ENCODE measurements at places on chromosomes 13 and 19.

- no peak for DNase-seq
Measured at GRCh38 chr19:12628040-12629022, 17.6 kb downstream of the ZNF791 start.

DNA sequence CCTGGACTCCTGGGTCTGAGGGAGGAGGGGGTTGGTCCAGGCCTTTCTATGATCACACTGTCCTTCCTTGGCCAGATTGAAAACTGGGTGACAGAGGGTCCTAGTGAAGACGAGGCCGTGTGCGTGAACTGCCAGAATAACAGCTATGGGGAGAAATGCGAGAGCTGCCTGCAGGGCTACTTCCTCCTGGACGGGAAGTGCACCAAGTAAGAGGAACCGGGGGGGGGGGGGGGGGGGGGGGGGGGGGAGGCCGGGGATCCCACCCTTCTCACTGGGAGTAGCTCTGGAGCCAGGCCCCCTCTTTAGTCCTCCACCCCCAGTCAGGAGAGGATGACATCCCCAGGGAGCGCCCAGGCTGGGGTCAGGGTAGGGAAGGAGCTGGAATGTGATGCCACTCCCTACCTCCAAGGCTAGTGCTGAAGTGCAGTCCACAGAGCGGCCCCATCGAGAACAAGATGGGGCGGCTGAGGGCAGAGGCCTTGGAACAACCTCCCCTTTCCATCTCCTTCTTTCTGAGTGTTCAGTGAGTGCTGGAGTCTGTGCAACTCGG is 19.4 kb downstream of the CNFN start:
- no peak for DNase-seq

GRCh38 chr19:41872775-41873647 is 4.1 kb upstream of the CD79A start:
- DNase-seq: peak; percentile 54

DNA sequence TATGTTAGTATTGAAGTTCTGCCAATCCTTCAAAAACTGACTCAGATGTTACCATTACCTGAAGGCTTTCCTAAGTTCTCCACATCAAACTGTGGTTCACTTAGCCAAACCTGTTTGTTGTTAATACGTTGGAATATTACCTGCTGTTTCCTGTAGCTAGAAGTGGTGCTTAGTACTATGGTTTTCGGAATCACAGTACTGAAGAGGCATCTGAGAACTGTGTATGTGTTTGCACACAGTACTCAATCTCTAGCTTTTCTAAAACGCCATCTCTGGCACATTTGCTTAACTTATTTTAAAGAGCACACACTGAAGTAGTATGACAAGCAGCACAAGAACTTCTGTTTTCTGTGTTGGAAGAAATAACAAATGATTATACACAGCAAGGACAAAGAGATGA is 248.2 kb downstream of the SHISA2 start:
- no peak for DNase-seq

- DNase-seq: no peak
Measured at GRCh38 chr19:47370045-47370611, 21.0 kb downstream of the DHX34 start.

DNA sequence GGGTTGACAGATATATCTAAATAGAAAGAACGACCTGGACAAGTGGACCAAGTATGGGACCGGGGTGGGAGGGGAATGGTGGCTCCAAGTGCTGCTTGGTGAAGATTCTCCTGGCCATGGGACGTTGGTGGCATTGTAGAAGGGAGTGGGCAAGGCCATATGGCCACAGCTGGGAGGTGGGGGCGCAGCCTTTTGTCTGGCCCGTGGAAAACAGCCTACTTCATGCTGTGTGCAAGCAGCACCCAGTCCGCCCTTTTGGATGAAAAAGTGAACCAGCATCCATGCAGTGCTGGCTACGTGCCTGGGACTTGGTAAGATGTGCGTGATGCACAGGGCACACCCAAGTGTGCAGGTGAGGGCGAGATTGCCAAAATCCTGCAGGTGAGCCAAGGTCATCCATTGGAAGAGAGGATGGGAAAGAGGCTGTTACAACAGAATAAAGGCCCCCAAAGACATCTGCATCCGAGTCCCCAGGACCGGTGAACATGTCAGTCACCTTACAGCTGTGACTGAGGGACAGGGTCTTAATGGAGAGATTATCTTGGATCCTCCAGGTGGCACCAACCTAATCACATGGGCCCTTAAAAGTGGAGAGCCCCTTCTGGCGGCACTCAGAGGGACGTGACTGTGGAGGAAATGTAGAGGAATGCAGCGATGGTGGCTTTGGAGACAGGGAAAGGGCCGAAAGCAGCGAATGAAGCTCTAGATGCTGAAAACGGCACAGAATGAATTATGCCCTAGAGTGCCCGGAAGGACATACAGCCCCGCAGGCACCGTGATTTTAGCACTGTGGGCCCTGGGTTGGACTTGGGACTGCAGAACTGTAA is 40.8 kb downstream of the TEX29 start:
- DNase-seq: no peak

DNA sequence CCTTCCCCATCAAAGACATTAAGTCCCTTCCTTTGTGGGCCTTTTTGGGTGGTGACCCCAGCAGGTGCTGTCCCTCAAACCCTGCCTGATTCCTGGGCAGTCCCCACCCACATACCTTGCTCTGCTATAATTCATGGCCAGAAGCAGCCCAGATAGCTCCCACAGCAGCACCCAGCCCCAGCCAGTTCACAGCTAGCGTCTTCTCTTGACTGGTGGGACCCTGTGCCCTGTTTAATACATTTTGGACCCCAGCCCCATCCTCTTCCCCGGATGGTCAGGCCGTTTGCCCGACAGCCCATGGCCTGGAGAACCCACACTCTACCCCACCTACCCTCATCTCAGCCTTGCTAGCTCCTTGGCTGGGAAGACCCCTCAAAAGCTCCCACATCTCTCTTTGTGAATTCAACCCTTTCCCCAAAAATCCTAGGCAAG is 2.1 kb downstream of the CCDC106 start:
- DNase-seq: no peak

DNA sequence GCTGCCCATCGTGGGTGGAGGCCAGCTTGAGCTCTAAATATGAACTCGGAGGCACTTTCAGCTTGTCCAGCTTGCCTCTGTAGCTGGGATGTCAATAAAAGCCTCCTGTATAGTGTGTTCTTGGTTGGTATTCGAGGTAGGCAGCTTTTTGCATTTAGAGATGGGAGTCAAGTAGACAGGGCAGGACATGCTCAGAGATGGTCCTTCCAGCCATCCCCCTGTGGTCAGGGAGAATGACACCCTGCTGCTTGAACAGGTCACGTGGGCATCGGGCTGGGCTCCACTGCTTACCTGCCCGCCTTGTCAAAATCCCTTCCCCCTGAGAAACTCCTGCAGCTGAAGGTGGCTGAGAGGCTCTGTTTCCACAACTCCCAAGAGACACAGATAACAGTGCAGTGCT is 302.5 kb downstream of the ZNF536 start:
- DNase-seq: no peak
